Stimulated activated CD4-positive, alpha-beta T cell treated with anti-CD3 and anti-CD28 coated beads, Interleukin-1b, Interleukin-23, amount 100 ng/mL, for 1 hour (primary cell): ENCODE measurements at places on chromosomes 3 and 15.

GRCh38 chr3:129644836-129645235, 38.4 kb upstream of the PLXND1 start:
- DNase-seq, result no peak

- no peak for DNase-seq
Measured at GRCh38 chr3:196220587-196220986, 4.3 kb downstream of the SLC51A start.

DNA sequence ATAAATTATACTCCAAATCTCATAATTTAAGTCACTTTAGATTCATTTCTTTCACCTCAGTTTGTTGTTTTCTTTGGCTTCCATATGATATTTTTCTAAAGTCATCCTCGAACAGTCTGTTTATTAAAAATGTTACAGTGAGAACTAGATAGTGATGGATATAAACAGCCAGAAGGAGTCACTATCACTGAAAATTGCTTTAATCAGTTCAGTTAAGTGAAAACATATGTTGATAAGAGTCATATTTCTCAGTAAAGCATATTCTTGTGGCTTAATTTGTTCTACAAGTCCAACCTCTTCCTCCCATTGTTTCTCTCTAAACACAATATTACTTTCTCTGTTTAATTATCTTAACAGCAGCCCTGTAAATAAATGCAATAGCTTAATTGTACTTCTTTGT, 427.5 kb upstream of the ALCAM start:
- no peak for DNase-seq

GRCh38 chr3:85475346-85475745, 516.6 kb downstream of the CADM2 start:
- DNase-seq, result no peak

GRCh38 chr3:39907981-39908380, 98.6 kb downstream of the MYRIP start:
- DNase-seq, result no peak

DNA sequence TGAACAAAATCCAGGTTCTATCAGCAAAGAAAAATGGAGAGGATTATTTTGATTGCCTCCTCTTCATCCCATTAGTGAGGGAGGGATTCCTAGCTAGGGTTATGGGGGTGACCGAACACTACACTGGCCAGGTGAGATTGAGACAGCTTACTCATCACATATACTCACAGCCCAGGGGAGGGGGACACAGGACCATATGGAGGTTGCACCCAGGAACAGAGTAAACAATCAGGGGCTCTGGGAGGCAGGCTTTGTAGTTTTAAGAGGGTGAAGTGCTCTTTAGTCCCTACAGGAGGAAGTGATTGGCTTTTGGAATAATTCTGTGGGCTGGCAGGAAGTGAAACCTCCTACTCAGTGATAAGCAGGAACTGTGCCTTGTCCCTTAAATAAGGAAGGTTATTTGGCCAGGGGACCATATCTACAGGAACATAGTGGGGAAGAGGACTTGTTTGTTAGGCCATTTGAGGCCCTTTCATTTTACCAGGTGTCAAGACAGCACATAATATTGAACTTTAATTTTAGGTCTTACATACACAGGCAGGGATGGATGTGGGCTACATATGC, 17.5 kb upstream of the KCTD6 start:
- no peak for DNase-seq

GRCh38 chr3:152209060-152209459, 59.7 kb upstream of the MBNL1 start:
- no peak for DNase-seq

DNA sequence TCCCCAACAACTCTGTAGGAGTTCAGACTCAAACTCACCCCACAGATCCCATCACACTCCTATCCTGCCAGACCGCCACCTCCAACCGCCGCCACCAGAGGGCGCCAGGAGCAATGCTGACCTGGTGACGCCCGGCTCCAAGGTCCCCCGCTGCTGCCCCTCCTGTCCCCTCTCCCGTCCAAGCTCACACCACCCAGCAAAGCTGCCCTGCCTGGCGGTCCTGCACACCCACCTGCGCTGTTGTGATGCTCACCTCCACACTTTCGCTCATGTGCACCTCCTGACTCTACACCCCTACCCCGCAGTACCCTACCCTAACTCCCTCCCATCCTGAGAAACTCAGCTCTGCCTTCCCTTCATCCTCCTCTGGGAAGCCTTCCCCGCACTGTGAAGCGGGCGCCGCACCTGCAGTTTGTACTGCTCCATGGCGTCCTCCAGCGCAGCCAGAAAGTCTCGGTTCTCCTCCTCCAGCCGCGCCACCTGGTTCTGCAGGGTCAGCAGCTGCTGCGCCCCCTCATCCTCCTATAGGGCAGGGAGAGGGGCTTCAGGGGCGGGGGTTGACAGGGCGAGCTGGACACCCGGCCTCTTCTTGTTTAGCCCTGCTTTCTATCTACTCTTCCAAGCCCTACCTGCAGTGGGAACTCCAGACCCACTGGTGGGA, 7.9 kb downstream of the KIF7 start:
- DNase-seq, result peak; percentile 47

- no peak for DNase-seq
Measured at GRCh38 chr15:53307952-53308624, 451.4 kb downstream of the WDR72 start.

GRCh38 chr15:89034305-89034704, 54.0 kb upstream of the ABHD2 start:
- DNase-seq, result no peak
